ENCODE measurements at places on chromosomes 6 and 20.
A peak's percentile ranks its signal among the peaks of the same experiment; 100 is the strongest.

GRCh38 chr6:158066136-158066781 is 84.6 kb downstream of the SYNJ2 start:
- DNase-seq: no peak

DNA sequence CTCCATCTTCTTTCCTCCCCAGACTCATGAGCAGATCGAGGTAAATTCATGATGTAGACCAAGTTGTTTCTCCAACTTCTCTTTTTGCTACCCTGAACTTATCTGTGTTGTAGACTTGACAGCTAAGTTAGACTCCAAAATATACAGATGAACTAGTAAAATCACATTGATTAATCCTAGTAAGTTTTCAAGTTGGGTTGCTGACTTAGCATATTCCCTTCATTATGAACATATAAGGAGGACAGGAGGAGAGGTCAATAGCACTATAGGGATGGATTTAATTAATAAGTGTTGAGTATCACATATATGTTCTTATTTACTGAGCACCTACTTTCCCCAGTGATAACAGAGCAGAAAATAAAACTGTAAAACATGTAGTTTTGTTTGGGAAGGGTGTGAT is 227.3 kb downstream of the TINAG start:
- DNase-seq: no peak

GRCh38 chr6:136764517-136764993 is 27.7 kb downstream of the MAP3K5 start:
- no peak for DNase-seq

- no peak for DNase-seq
Measured at GRCh38 chr20:40882152-40882551, 146.5 kb upstream of the TOP1 start.

GRCh38 chr6:22658183-22658582 is 88.8 kb downstream of the HDGFL1 start:
- DNase-seq: no peak

DNA sequence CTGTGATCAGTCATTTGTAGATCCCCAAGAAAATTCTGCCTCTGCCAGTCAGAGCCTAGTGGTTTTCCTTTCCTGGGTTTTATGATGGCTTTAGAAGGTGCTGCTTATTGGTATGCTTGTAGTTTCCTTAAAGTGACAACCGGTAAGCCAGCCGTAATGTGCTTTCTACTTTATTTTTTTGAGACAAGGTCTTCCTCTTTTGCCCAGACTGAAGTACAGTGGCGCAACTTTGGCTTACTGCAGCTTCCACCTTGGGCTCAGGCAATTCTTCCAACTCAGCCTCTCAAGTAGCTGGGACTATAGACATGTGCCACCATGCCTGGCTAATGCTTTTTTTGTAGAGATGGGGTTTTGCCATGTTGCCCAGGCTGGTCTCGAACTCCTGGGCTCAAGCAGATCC is 23.5 kb downstream of the MCM8 start:
- DNase-seq: no peak

GRCh38 chr6:73123632-73124329 is 101.5 kb downstream of the KHDC1L start:
- DNase-seq: no peak

DNA sequence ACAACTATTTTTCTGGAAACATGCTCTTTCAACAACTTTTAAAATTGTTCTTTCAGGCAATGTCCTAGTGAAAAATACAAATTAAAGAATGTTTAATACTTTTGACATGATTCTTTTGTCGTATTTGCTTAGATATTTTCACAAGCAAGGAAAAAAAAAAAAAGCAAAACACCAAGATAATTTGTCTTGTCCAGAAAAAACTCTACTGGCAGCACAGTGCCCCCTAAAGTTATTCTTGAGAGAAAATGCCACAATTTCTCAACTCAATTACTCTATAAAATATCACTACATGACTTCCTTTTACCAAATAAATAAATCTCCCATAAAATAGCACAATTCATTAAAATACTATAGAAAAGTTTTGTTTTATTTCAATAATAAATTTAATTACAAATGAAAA is 652.5 kb upstream of the EPHA7 start:
- DNase-seq: no peak

- no peak for DNase-seq
Measured at GRCh38 chr6:37877373-37878149, 58.0 kb downstream of the ZFAND3 start.

DNA sequence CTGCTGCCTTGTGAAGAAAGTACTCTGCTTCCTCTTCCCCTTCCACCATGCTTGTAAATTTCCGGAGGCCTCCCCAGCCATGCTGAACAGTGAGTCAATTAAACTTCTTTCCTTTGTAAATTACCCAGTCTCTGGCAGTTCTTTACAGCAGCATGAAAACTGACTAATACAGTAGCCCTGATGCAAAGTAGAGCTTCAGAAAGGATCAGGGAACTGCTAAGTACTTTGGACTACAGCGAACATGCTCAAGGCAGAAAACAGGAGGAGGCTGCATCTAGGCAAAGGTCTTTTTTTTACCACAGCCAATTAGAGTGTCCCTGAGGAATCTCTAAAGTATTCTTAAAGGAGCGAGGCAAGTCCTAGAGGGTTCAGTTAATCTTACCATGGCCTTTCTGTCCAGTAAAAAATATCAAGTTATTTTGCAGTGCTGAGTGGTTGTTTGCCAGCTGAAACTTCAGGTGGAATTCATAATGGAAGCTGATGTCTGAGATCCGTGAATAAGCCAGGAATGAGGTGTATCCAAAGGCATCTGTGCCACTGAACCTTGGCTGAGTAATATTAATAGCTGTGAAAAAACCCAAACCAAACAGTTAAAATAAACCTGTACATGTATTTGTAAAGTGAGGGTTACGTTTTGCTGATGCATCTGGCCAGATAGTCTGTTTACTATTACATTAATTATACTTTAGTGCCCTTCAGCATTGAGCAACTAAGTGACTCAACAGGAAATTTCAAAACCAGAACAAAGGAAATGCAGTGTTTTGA is 170.4 kb downstream of the PHF3 start:
- no peak for DNase-seq

DNA sequence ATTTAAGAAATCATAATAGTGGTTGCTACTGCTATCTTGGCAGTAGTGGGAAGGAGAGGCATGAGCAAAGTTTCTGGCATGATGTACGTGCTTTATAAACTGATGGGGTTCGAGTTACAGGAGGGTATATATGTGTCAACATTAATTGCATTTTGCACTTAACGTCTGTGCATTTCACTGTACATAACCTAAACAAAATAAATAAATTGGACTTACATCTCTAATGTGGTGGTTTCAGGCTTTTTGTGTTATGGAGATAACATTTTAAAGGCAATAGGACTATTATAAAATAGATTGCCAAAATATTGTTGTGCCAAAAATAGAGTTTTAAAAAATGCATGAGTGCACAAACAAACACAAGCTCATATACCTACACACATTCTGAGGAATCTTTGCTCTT is 1001.1 kb upstream of the GJE1 start:
- no peak for DNase-seq

GRCh38 chr6:105507811-105508210 is 104.9 kb upstream of the PREP start:
- no peak for DNase-seq

GRCh38 chr6:149727793-149728498 is 10.0 kb upstream of the LATS1 start:
- no peak for DNase-seq

DNA sequence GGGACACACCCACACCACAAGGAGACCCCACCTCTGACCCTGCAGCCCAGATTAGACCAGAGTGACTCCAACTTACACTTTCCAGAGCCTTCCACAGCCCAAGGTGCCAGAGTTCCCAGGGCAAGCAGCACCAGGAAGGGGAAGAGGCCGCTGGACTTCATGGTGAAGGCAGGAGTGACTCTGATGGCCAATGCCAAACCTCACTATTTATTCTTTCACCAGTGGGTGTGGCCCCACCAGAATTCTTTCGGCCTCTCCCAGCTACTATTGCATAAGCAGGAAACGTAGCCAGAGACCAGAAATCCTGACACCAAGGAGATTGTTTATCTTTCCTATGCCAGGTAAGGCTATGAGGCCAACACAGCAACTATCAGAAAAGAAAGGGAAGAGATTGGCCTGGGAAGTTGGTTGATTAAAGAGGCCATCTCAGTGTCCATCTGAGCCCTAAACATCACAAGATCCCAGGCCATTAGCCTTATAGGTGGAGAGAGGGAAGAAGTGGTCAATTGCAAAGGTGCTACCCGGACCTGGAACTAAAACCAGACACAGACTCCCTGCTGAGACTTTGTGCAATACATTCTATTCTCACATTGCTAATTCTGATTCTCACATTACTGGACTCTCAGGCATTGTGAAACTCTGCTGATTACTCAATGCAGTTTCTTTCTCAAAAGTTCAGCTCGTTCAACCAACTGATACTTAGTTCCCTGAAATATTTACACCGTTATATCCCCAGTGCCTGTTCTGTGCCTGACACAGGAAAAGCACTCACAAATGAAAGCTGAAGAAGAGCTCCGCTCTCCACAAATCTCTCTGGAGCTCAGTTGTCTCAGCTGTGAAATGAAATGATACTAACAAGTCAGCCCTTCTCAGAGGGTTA is at the start of gene SLPI:
Gene SLPI (minus strand): TSS at position 182 of the 880 bp plus-strand sequence. CDS start 21 bp downstream, at position 161.
- DNase-seq: no peak

DNA sequence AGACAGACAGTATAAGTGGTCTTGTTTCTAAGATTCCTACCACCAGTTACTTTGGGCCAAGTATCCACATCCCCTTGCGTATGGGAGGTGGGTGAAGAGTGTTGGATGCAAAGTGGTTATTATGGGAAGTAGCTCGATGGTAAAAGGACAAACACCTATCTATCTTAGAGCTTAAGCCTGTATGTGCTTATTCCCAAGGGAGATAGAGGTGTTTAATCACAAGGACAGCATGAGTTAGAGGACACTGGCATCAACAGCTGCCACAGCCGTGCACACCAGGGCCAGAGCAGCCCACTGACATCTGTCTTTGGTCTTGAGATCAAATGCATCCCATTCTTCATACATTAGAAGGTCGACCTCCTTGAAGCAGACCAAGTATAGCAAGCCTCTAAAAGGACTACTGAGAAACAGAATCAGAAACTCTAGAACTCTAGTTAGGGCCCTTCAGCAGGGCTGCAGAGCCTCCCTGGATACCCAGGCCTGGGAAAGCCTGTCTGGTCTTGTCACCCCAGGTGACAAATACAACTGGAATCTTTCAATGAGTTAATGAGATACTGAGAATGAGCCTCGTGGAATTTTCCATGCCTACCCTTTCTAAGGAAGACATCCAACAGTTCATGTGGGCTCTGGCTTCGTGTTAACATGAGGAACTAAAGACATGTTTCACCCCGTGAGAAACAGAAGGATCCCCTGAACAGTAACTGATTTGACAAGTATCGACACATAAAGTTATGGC is 28.7 kb downstream of the TXNDC5 start:
- no peak for DNase-seq

DNA sequence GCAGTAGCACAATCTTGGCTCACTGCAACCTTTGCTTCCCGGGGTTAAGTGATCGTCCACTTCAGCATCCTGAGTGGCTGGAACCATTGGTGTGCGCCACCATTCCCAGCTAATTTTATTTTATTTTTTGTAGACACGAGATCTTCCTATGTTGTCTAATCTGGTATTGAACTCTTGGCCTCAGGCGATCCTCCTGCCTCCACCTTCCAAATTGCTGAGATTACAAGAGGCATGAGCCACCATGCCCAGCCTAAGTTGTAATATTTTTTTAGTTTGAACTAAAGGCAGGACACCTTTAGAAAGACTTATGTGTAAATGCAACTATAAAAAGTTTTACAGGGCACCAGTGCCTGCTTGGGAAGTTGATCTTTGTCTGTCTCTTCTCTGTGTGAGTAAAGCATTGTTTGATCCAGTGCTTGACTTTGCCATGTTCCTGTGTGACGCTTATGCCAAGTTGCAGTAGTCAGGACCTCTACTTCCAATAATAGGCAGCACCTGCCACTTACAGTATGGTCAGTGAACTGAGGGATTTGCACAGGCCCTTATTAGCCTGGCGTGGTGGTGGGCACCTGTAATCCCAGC is 46.9 kb downstream of the JARID2 start:
- no peak for DNase-seq

GRCh38 chr6:158042245-158042798 is 60.7 kb downstream of the SYNJ2 start:
- no peak for DNase-seq

DNA sequence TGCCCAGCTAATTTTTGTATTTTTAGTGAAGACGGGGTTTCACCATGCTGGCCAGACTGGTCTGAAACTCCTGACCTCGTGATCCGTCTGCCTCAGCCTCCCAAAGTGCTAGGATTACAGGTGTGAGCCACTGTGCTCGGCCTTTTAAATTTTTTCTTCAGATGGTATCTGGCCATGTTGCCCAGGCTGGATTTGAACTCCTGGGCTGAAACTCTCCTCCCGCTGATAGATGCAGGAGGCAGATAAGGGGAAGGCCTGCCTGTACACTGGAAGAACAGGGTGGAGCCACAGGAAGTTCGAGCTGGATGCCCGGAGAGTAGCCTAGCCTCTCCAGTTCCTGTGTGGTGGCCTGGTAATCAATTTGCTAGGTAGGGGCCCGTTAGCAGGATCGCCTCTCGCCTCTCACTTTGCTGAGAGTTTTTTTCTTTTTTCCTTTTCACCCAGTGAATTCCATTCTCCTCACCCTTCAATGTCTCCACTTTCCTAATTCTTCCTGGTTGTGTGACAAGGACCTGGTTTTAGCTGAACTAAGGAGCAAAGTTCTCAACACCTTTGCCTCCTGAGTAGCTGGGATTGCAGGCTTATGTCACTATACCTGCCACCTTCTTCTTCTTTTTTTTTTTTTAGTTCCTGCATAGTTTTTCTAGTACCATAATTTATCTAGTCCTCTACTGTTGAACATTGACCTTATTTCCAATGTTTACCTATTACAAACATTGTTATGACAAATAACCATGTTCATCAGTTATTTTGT is 19.4 kb upstream of the ITCH start:
- no peak for DNase-seq

DNA sequence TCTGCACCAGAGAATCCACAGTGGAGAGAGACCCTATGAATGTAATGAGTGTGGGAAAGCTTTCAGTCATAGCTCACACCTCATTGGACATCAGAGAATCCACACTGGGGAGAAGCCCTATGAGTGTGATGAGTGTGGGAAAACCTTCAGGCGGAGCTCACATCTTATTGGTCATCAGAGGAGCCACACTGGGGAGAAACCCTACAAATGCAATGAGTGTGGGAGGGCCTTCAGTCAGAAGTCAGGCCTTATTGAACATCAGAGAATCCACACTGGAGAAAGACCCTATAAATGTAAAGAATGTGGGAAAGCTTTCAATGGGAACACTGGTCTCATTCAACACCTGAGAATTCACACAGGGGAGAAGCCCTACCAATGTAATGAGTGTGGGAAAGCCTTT is 11.9 kb downstream of the ZKSCAN8 start:
- no peak for DNase-seq

- DNase-seq: no peak
Measured at GRCh38 chr6:132675749-132676148, 16.8 kb upstream of the TAAR1 start.

GRCh38 chr6:21604081-21604480 is 10.5 kb downstream of the SOX4 start:
- no peak for DNase-seq

- DNase-seq: no peak
Measured at GRCh38 chr6:84361372-84362192, 134.1 kb upstream of the CEP162 start.

GRCh38 chr6:126170433-126170832 is 169.5 kb upstream of the CENPW start:
- DNase-seq: no peak

GRCh38 chr6:32244946-32245398 is 21.1 kb upstream of the NOTCH4 start:
- peak; percentile 8 for DNase-seq

- peak; percentile 76 for DNase-seq
Measured at GRCh38 chr6:46175976-46176375, 5.2 kb upstream of the ENPP5 start.

Data from NCI-H1048 (cell line).